NB4 (cell line): ENCODE measurements at places on chromosomes 12 and 14.

DNA sequence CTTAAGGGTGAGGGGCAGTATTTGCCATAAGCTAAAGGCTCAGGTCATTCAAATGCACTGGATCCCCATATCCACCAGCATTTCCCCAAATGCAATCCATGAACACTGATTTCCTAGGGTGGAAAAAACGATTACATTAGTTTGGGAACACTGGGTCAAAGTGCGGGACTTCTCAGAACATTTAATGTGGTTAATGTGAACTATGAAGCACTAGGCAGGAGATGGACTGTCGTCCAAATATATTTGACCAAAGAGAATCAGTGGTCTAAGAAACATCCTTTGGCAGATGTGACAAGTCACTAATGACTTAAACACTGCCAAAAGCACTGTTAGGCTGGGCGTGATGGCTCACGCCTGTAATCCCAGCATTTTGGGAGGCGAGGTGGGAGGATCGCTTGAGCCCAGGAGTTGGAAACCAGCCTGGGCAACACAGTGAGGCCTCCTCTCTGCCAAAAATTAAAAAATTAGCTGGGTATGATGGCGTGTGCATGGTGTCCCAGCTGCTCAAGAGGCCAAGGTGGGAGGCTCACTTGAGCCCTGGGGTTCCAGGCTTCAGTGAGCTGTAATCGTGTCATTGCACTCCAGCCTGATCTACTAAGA lies 205.4 kb downstream of the CALM1 start:
- no peak for DNase-seq

DNA sequence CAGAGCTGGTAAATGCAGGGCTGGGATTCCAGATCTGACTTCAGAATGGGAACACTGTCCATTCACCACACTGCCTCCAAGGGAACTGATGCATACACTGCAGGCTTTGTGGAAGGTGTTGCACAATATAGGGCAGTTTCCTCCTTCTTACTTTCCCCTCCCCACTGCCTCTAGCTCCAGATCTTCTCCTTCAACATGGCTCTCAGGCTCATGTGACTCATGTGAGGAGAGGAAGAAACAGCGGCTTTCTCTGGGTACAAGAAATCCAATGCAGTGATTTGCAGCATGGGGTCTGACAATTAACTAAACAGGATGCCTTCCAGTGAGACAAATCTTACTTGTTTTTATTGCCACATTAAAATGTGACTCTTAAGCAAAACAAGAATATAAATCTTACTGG lies 447.6 kb upstream of the CCDC196 start:
- DNase-seq, result peak; percentile 69

GRCh38 chr12:89259821-89260220 lies 92.5 kb downstream of the DUSP6 start:
- DNase-seq, result no peak

DNA sequence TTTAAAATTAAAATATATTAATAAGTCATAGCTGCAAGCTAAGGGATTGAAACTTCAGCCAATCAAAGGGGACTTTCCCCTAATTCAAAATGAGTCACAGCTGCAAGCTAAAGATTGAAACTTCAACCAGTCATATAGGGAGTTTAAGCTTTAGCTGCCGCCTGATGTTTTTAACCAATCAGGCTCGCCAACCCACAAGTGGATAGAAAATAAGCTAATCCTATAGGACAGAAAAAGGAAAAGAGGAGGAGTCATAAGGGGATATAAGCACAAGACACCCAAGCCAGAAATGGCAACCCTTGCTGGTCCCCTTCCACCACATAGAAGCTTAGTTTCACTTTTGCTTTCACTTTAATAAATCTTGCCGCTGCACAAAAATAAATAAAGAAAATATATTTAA lies 1154.6 kb downstream of the GALC start:
- peak; percentile 1 for DNase-seq

DNA sequence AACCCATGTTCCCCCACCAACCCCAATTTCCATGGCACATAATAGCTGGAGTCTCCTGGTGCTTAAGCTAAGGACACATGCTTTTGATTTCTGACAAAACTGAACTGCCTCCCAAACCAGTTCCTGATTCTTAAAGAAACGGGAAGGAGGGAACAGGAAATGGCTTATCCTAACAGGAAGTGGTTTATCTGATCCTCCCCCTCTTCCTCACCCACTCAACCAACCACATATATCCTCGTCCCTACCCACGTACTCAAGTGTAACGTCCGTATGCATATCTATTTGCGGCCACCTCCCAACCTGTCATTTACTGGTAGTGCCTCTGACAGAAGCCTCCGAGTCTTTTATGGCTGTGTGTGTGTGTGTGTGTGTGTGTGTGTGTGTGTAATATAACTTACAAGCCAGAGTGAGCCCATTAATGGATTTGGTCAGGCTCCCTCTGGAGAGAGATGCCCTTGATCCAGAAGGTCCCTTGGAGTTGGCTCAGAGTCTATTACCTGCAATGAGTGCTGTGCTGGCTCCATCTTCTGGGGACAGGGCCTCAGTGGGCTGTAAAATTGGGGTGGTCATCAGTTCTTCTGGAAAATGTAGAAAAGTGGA lies 7.7 kb downstream of the DAZAP2 start:
- peak; percentile 94 for DNase-seq

DNA sequence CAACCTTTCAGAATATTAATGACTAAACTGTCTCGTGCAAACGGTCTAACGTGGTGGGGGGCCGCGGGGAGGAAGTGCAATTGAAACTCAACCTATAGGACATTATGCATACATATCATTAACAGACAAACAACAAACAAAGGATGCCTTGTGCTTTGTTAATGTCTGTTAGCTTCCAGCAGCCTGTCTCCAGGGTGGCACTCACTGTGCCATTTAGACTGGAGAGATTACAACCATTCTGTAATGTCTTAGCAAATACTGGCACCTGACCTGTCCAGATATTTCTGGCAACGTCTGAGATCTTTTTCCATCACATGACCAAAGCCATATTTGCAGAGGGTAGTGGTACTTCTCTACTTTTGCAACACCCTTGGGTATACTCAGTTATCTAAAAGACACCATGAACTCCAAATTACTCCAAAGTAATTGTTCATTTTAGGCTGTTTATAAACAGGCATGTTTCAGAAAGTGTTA lies 11.6 kb downstream of the BHLHE41 start:
- DNase-seq, result peak; percentile 54

DNA sequence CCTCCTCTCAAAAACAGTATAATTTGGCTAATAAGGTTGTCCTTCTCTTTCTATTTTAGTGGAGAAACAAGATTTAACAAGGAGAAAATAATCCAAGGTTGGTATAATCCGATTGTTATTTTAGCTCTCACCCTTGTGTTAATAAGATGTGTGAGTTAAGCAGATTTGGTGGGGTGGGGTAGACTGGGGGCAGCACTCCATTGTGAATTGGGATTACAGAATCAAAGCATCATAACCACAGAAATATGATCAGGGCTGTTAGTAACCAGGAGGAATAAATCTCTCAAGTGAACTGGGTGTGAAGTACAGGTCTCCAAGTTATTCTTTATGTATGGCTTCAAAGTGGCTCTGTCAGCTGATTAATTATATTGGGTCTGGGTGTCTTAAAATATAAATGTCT lies 10.2 kb downstream of the TIGAR start:
- DNase-seq, result no peak

DNA sequence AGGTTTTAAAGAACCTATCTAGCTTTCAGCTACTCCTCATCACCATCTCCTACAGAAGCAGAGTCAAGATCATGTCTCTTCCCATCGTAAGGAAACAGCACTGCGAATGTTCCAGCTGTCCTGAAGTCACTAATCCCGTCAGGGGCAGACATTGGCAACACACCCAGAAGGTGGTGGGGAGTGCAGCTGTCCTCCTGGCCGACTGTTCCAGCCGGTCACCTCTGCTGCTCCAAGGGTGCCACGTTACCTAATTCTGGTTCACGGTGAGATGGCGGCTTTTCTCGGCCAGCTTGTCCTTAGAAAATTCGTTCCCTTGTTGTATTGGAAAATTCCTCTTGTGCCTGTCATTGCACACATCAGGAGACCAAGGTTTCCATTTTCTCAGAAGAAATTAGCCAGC lies 196.2 kb downstream of the ZFP36L1 start:
- no peak for DNase-seq

DNA sequence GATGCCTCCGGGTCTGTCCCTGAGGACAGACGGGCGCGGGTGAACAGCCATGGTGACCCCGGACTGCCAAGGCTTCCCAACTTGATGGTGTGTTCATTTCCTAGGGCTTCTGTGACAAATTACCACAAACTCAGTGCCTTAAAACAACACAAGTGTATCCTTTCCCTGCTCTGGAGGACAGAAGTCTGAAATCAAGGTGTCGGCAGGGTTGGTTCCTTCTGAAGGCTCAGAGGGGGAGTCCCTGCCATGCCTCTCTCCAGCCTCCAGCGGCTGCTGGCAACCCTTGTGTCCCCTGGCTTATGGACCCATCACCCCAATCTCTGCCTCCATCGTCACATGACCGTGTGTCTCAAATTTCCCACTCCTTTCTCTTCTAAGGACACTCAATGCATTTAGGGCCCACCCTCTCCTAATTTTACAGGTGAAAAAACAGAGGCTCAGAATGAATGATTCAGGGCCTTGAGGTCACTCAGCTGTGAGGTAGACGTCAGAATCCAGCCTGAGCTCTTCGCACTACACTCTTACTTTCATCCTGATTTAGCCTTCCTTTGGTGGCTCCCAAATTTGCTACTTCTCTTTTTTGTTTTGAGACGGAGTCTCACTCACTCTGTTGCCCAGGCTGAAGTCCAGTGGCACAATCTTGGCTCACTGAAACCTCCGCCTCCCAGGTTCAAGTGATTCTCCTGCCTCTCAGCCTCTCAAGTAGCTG lies 45.4 kb downstream of the VCPKMT start:
- DNase-seq, result no peak

DNA sequence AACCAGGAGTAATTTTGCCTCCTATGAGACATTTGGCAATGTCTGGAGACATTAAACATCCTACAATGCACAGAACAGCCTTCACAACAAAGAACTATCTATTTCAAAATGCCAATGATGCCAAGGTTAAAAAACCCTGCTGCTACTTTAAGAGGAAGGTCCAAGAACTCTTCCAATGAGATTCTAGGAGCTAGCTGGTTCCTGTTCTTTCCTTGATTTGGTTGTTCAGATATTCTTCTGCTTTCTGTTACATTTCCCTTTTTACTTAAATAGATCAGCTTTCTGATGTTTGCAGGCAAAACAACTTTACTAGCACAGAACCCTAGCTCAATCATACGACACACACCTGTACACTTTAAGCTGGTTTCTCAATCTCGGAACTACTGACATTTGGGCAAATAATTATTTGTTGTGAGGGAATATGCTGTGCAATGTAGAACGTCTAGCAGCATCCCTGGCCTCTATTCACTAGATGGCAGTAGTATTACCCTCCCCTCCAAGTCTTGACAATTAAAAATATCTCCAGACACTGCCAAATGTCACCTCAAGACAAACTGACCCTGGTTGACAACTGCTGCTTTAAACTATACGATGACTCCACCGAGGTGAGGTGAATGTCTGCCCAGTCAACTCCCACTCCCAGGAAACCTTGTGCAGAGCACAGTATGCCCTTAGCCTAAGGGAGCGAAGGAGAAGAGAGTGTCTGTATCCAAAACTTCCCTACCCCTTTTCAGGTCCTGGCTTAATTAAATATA lies 4.4 kb downstream of the BLTP3B start:
- DNase-seq, result peak; percentile 72

DNA sequence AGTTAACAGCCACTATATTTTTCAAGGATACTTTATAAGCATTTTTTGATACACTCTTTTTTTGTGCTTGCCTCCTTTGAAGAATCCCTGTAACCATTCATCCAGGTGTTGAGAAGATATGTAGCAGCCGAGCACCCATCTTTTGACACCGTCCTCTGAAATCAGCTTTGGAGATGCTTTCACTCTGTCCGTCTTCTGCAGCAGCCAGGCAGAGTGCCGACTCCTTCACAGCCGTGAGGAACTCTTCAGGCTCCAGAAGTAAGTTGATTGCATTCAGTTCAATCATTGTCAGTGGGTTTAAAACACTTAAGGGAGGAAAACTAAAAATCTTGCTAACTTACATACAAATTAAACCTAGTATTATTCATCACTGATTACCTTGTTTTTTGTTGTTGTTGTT lies 160.1 kb downstream of the LRFN5 start:
- no peak for DNase-seq

DNA sequence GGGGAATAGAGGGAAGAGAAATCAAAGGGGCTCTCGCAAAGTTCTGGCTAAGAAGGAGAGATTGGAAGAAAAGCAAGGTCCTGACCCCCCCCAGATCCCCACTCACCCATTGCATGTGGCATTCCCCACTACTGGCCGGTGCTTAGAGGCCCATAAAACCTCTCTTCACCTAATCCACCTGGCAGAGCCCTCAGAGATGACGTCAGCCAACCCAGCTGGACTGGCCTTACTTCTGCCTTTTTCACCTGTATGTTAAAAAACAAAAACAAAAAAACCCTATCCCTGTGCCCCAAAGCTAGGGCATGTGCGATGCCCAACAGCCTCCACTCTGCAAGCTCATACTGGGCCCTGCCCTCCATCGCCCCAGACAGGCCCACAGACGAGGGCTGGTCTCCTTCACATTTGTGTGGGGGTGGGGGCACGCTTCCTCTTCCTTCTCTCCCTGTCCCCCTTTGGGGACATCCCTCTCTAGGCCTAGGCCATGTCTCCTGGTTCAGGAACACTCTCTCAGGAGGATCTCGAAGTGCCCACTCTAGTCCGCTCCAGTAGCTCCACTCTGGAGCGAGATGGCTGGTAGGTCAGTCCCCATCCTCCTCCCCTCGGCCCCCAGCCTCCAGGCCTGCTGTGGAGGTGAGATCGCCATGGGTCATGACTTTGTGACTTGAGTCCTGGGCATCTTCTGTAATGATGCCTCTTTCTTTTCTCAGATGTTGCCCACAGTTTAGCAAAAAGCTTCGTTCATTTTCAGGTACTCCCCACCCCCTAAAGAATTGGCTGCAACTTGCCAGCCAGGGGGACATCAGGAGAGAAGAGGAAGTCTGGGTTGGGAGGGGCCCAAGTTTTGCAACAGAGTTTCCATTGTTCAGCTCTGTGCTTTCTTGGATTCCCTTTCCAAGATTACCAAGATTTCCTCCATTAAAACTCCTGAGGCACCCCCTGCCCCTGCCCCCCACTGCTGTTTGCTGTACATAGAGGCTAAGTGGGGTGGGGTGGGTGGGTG lies 37.0 kb downstream of the FIGNL2 start:
- DNase-seq, result no peak

GRCh38 chr12:23084236-23084995 lies 459.4 kb downstream of the ETNK1 start:
- DNase-seq, result no peak

DNA sequence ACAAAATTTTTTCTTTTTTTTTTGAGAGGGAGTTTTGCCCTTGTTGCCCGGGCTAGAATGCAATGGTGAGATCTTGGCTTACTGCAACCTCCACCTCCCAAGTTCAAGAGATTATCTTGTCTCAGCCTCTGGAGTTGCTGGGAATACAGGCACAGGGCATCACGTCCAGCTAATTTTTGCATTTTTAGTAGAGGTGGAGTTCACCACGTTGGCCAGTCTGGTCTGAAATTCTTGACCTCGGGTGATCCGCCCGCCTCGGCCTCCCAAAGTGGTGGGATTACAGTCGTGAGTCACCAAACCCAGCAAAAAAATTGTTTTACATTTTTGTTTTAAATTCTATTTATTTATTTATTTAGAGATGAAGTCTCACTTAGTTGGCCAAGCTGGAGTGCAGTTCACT lies 4.7 kb upstream of the SLC2A14 start:
- no peak for DNase-seq
